Mesenchymal stem cell (in vitro differentiated cells and primary cell): ENCODE measurements at places on chromosomes 13 and 19.
A peak's percentile ranks its signal among the peaks of the same experiment; 100 is the strongest.

GRCh38 chr13:36673838-36674326 is at the start of gene SERTM1:
SERTM1 (plus strand) TSS chr13:36674020; CDS start chr13:36695079, 21,059 bp downstream.
- DNase-seq: no peak

DNA sequence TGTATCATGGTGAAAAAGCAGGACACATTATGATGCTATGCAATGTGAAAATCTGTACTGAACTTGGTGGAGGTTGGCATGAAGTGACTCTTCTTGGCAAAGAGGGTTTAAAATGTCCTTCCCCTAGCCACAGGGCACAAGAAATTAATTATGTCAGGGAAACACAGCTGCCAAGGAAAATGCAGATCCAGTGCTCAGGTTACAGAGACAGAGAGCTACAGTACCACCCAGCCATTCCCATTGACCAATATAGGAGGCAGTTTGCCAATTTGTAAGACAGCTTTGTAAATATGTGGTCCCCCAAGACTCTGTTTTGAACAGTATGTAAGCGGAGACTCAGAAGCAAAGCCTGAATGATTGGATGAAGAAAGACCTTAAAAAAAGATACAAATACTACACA is 69.4 kb upstream of the KLF12 start:
- DNase-seq: no peak

- no peak for DNase-seq
These were observed 73.2 kb upstream of the DOCK9 start for GRCh38 chr13:99050983-99051488.

DNA sequence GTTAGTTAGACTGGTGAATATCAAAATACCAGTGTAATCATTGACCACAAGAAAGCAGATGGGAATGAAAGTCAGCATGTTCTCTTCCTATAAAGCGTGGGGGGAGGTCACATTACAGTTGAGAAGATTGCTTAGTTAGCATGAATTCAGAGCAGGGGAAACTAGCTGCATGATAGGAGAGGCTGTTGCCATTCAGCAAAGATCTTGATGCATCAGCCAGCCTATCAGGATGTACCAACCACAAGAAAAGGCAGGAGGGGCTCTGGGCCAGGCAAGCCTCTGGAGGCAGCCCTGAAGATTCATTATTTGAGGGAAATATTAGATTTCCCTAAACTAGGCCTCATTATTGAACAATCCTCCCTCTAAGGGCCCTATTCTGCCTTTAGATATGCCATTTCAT is 5.0 kb upstream of the MTMR6 start:
- peak; percentile 33 for DNase-seq

GRCh38 chr19:29525901-29526729 is at the start of gene VSTM2B:
VSTM2B (plus strand) TSS chr19:29525994; CDS start chr19:29526584, 590 bp downstream.
- no peak for DNase-seq

- no peak for DNase-seq
These were observed 207.4 kb downstream of the DCT start for GRCh38 chr13:94272038-94272437.

GRCh38 chr13:52158629-52159158 is 703 bp downstream of the NEK3 start:
- peak; percentile 61 for DNase-seq

DNA sequence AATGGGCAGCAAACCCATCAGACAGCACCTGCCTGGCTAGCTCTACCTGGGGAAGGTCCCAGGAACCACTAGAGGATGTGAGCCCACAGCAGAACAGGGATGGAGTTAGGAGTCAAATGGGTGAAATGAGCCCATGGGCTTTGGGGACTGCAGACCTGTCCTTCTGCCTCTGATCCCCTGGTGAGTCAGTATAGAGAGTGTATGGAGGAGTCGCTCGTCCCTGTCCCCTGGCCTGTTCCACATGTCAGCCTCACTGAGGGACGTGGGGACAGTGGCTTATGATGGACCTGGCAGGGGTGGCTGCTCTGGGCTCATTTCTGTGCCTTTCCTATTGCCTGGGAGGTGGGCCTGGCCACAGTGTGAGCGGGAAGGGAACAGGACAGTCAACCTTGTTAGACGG is 4.0 kb downstream of the CEACAM1 start:
- no peak for DNase-seq

DNA sequence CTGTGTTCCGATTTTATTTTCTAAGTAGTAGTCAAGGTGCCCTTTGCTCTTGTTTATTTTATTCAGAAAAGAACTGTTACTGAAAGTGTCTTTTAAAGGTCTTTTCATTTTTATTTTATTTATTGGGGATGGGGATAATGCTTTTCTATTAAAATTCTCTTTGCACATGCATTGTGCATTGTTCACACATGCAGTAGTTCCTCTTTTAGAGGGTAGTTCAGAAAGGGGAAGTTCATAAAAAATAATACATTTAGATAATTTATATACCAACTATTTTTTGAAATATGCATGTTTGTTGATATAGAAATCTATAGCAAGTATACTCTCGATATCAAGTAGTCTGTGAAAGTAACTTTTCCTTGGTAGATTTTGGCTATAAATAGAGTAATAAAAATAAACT is 3.5 kb downstream of the GPC5 start:
- DNase-seq: no peak

DNA sequence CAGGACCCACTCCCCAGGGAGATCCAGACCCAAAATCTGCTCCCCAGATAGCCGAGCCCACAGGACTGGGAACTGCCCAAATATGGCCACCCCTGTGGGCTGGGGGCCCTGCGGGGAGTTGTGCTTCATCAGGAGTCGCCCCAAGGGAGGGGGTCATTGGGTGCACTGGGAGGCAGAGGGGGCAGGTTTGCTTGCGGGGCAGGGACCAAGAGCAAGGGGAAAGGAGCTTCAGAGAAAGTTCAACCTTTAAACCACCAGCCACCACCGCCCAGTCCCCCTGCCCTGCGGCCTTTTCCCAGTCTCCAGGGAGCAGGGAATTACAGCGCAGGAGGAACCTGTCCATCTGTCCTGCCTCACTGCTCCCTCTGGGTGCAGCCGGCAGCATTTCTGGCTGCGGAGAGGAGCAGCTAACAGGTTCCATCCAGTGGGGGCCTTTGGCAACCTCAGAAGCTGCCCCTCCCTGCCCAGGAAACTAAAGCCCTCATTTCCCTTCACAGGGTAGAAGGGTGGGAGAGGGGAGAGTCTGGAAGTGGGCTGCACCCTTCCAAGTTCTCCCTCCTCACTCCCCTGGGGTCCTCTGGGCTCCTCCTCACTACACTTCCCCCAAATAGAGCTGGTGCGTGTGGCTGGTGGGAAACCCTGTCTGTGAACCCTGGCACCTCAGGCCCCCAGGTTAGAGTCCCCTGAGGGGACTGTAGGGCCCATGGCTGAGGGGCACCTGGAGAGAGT is 13.8 kb upstream of the ASF1B start:
- no peak for DNase-seq

GRCh38 chr13:50682002-50682401 is 161.5 kb downstream of the DLEU7 start:
- no peak for DNase-seq

DNA sequence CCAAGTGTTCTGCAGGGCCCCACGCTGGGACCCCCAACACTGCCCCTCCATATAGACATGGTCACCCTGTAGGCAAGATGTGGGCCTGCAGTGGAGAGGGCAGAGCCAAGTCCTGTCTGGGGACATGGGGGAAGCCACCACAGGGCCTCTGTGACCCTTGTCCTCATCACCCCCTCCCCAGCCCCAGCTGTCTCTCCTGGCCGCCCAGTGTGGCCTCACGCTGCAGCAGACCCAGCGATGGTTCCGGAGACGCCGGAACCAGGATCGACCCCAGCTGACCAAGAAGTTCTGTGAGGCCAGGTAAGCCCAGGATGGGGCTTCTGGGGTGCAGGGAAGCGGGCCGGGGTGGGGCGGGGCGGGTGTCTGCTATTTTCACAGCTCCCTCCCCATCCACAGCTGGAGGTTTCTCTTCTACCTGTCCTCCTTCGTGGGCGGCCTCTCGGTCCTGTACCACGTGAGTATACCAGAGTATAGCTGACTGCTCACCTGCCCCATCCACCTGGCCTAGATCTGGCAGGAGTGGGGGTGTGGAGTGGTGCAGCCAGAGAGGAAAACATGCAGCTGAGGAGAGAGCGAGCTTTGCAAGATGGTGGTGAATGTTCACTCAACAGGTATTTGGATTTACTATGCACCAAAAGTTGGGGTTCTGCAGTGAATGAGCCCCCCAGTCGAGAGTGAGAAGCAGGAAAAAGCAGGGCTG is 46.4 kb downstream of the CERS4 start:
- DNase-seq: no peak

GRCh38 chr19:3115411-3115810 is 20.4 kb upstream of the GNA15 start:
- DNase-seq: no peak

- no peak for DNase-seq
These were observed 162.6 kb downstream of the TM9SF2 start for GRCh38 chr13:99663908-99664307.

DNA sequence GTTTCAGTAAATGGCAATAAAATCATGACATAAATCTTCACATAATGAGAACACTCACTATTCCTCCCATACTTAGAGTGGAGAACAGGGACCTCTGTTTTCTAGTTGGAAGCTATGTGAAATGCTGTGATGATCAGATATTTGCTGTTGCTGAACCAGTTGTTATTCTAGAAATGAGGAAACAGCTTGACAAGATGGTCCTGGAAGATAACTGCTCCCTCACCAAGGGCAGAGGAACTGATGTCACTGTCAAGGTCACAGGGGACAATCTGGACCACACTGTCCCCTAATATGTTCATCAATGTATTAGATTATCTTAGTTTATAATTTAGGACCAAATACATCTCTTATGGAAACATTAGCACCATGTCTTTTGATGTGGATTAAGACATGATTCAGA is 1173.3 kb downstream of the PCDH17 start:
- DNase-seq: no peak

- peak; percentile 88 for DNase-seq
These were observed 84.5 kb downstream of the LRRC63 start for GRCh38 chr13:46296115-46296822.
